Tibial nerve (tissue), 4 donors: ENCODE measurements at places on chromosomes 6 and 20. TPM values are rescaled to one million over a fixed set of nuclear protein-coding genes. Genes with fewer than 3 reads are reported as not detected.
A peak's percentile ranks its signal among the peaks of the same experiment; 100 is the strongest.

GRCh38 chr6:112618849-112619248, 271.7 kb downstream of the RFPL4B start:
- no peak for DNase-seq

- DNase-seq = no peak
These were observed 183.0 kb upstream of the MMS22L start for GRCh38 chr6:97465877-97466561.

GRCh38 chr20:49698477-49698876, 15.2 kb downstream of the B4GALT5 start:
- DNase-seq = no peak

- DNase-seq = no peak
These were observed 147.3 kb upstream of the NEDD9 start for GRCh38 chr6:11379805-11380204.

- DNase-seq = no peak
These were observed 15.5 kb downstream of the RARS2 start for GRCh38 chr6:87574237-87574804.

GRCh38 chr6:116011520-116011919, 49.2 kb downstream of the FRK start:
- no peak for DNase-seq

DNA sequence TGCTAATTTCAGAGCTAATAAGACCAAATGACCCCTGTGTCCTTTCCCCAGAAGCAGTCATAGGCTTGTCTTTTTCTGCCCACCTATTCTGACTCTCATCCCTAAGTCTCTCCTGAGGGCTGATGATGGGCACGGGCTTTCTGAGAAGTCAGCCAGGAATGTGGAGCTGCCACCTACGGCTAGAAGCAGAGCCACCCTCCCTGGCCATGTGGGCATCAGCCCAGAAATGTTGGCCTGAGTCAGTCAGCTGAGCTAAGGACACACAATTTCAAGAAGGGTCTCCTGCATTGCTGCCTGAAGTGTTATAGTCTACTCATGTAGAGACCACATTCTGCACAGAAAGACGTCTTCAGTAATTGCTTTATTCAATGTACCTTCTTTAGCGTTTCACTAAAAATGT, 17.1 kb downstream of the MYLIP start:
- DNase-seq = no peak

- peak; percentile 22 for DNase-seq
These were observed 621 bp downstream of the NOL7 start for GRCh38 chr6:13615792-13616120.

- DNase-seq = no peak
These were observed 34.1 kb downstream of the CDC40 start for GRCh38 chr6:110214338-110214737.

DNA sequence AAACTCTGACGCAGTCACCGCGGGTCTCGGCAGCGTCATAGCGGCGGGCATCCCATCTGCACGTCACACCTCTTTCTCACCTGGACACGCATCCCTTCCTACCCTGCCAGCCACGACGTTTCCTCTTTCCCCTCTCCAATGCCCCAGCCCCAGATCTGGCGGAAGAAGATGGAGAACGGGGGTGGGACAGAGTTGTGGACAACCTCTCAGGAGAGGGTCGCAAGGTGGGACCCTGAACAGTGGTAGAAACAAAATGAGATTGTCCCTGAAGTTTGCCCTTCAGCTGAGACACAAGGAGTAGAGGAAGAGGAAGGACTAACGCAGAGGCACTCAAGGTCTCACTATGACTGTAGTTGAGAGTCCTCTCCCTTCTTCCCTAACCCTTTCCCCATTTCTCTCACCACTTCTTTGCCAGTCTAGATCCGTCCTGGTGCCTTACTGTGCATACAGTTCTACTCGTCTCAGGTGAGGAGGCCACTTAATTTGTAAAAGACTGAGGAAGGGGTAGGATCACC, 562 bp downstream of the TRIM39 start:
- no peak for DNase-seq

DNA sequence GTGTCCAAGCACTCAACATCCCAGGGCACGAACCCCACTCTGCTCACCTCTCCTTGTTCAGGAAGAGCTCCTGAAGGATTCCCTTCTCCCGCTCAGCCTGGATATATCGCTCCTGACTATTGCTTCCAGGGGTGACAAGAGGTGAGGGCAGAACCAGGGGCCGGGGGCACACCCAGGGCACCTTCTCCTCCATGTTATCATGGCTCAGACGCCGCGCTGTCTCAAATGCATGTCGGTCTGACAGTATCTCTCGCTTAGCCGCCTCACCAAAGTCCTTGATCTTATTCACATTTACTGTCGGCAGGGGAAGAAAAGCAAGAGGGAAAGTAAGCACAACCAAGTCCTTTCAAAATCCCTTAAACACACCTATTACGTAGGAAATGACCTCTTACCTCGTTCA, 13.1 kb downstream of the PPP1R10 start:
- no peak for DNase-seq

DNA sequence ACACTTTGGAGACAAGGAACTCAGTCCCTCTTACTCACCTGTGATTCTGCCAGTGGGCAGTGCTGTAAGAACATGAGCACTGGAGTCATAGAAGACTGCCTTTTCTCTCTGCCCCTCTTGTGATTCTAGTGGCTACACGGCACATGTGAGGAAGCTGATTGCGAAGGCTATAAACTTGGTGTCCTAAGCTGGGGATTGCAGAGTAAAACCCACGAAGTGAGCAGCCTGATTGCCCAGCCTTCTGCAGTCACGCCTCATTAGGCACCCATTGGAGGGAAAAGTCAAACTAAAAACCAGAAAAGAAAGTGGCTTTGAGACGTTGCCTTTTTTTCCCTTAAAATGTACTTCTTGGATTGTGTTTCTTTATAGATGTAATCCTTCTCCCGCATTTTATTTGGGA, 748.4 kb upstream of the CHD6 start:
- DNase-seq = no peak

GABRR1 gene
- total RNA-seq = not detected

BCAS4 gene
- 0.30 TPM for total RNA-seq

SPATA25 gene
- 7.3 TPM for total RNA-seq

HLA-DMB gene
- total RNA-seq = 30.6 TPM

PRRT1 gene
- 0.21 TPM for total RNA-seq

TRIM31 gene
- total RNA-seq = not detected

SNX21 gene
- 253 TPM for total RNA-seq
